WERI-Rb-1 (cell line): ENCODE measurements at places on chromosomes 13 and 19.

- no peak for DNase-seq
Observed at GRCh38 chr19:36547001-36547732, 19.1 kb upstream of the ZNF260 start.

DNA sequence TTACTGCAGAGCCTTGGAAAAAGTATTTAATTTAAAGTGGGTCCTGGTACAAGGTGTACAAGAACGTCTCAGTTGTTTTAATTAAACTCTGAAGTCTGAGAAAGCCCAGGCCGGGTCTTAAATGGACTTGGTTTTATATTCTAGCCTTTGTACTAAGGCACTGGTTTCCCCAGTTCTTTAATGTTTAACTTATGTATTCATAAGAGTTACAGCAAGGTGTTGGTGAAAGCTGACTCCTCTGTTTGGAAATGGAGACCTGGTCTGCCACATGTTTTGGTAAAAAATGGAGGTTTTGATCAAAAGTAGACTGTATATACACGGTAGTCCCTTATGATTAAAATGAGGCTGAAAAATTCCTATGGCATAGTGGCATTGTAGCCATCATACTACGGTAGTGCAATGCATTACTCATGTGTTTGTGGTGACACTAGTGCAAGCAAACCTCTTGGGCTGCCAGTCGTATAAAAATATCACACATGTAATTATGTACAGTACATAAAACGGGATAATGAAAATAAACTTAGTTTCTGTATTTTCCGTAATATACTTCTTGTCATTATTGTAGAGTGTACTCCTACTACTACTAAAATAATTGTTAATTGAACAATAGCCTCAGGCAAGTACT lies 883.4 kb upstream of the SPRY2 start:
- DNase-seq: no peak

GRCh38 chr19:49413348-49413747 lies 9.9 kb downstream of the PTH2 start:
- DNase-seq: no peak

- DNase-seq: no peak
Observed at GRCh38 chr13:110179116-110179856, 127.7 kb downstream of the COL4A1 start.

GRCh38 chr19:18433735-18434398 lies 4.1 kb downstream of the ISYNA1 start:
- DNase-seq: peak; percentile 65

DNA sequence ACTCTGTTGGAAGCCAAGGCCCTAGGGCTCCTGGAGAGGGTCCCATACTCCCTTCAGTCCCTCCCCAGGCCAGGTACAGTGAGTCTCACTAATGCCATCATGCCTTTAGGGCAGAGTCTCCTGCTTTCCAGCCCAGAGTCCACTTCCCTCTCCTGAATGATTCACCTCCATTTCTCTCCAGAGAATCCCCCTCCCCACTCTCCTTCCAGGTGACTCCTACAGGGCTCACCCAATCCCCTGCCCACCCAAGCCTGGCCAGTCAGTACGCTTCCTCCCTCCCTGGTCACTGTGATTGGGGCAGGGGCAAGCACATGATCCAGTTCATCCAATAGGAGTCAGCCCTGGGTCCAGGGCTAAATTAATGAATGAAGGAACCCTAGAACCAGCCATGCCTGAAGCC lies 35.0 kb upstream of the PNMA8B start:
- DNase-seq: no peak

- no peak for DNase-seq
Observed at GRCh38 chr19:55347442-55348009, 7.0 kb downstream of the COX6B2 start.

- peak; percentile 89 for DNase-seq
Observed at GRCh38 chr13:94548821-94549231, 47.1 kb downstream of the TGDS start.

- no peak for DNase-seq
Observed at GRCh38 chr13:35704331-35704730, 227.8 kb upstream of the MAB21L1 start.

DNA sequence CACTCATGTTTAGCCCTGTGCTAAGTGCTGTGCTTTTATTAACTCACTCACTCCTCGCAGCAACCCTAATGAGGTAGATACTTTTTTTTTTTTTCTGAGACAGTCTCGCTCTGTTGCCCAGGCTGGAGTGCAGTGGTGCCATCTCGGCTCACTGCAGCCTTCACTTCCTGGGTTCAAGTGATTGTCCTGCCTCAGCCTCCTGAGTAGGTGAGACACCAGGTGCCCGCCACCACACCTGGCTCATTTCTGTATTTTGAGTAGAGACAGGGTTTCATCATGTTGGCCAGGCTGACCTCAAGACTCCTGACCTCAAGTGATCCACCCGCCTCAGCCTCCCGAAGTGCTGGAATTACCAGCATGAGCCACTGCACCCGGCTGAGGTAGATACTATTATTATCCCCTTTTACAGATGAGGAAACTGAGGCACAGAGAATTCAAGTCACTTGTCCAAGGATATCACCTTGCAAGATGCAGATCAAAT lies 2.5 kb downstream of the ITPKC start:
- DNase-seq: no peak

DNA sequence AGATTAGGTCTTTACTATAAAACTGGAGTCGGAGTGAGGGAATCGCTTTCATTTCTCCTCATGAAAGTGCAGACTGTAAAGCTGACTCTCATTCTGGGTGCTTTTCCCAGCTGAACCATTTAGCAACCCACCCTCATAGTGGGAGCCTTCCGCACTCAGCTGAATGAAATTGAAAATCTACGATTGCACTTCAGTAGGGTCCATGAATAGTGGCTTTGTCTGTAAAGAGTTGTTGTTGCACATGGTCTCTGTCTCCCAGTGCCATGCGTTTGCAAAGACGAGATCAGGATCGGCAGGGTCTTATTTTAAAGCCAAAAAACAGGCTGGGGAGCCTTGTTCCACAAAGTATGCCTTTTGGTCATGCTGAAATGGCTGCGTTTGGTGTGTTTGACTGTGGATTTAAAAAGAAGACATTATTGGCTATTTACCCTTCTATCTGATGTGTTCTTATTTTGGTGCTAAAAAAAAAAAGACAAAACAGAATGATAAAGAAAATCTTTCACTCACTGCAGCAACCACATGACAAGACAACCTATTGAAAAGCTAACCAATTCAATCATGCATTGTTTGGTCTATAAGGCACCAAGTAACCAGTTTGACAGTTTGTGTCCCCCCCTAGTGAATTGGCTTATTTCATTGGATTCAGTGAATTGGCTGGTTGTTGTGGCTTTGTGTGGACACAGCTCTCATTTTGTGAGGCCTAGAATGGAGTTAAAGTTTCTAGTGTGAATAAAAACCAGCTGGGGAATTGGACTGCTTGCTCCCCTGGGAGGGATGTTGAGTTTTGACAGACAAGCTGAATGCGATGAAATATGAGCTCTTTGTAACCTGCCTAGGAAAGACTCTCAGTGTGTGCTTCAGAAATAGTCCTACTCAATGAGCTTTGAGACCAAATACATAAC lies 65.6 kb downstream of the ARHGAP35 start:
- DNase-seq: no peak

DNA sequence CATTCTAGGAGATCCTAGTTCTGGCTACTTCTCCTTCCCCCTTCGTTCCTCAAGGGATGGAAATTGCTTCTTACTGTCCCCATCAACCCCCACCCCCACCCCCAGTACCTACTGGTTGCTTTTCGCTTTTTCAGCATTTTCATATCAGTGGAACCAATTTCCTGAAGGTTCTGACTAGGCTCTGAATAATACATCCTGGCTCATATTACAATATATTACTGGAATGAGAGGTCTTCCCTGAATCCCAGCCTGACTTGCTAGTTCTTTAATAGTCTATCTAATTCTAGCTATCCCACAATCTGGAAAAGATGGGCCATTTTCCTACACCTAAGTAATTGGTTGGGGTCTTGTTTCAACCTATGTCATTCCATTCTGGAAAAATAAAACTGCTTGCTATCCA lies 207.4 kb downstream of the COG6 start:
- DNase-seq: no peak

GRCh38 chr13:89951341-89951740 lies 1396.1 kb upstream of the MIR17HG start:
- peak; percentile 85 for DNase-seq

- no peak for DNase-seq
Observed at GRCh38 chr19:15423130-15423529, 4.3 kb upstream of the AKAP8L start.

DNA sequence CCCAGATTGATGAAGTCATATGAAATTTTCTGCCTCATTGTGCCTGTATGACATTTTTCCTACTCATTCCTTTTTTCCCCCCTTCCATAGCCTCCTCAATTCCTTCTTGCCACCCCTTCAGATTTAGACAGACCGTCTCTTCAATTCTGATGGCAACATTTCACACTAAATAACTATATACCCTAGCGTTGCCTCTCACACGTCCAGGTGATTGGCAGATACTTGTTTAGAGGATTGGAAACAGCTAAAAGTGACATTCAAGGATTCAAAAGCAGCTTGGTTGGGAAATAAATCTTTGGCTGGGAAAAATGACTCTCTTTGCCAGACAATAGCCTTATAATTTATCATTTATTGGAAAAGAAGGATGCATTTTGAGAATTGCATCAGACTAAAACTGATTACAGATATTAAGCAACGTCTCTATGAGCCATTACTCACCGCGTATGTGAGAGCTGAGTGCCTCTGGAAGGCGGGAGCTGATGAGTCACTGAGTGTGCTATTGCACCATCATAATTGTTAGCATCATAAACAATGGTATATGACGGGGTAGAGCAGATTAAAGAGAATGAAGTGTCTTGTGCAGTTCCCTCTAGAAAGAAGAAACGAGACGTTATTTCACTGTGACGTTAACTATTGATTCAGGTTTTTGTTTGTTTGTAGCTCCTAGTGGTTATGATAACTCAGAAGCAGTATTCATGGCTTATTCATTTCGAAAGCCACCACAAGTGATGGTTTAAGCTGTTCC lies 61.1 kb upstream of the FAM216B start:
- DNase-seq: no peak

DNA sequence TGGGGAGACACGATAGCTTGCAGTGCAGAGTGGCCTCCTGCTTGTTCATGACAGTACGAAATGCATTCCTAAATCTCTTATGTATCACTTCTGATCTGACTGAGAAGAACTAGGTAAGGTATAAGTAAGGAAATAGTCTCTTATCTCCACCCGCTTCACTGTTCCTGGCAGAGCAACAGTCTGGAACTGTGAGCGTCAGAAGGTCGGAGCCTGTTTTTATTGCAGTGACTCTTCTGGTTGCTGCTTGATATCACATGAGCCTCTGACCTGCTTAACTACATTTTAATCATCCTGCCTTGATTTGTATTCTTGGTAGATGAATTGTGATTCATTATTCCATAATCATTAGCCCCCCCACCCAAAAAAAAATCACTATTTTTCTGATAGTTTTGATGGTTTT lies 69.0 kb downstream of the COL4A2 start:
- no peak for DNase-seq

GRCh38 chr19:48196933-48197665 lies 26.6 kb downstream of the ZSWIM9 start:
- peak; percentile 42 for DNase-seq

GRCh38 chr19:16383584-16384161 lies 59.0 kb downstream of the KLF2 start:
- no peak for DNase-seq

DNA sequence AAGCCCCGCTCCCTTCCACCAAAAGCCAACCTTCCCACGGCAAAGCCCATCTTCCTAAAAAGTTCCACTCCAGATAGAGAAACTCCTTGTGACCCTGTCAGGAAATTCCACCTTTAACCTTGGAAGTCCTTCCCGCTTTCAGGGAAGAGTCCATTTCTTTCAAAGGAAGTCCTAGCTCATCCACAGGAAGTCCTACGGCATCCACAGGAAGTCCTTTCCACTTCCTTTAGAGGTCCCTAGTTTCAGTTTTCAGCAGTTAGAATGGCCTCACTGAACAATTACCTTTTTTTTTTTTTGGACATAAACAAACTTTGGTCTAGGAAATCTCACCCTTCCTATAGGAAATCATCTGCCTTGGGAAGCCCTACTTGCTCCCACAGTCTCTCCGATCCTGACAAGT lies 31.7 kb downstream of the TRPM4 start:
- DNase-seq: no peak

GRCh38 chr13:19955873-19956559 lies 2.5 kb upstream of the ZMYM2 start:
- DNase-seq: no peak

DNA sequence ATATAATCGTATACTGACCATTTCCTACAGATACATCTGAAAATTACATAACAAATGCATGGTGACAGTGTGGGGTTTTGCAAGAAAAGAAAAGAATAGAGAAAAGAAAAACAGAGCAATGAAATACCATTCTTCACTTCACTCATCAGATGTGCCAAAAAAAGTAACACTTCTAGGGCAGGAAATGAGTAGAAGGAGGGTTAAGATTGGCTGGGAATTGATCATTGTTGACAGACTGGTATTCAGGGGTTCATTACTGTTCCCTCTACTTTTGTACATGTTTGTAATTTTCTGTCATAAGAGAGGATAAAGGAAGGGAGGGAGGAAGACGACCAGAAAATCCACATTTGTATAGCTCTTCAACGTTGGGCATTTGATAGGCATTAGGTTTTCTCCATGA lies 31.5 kb downstream of the ABCC4 start:
- no peak for DNase-seq

DNA sequence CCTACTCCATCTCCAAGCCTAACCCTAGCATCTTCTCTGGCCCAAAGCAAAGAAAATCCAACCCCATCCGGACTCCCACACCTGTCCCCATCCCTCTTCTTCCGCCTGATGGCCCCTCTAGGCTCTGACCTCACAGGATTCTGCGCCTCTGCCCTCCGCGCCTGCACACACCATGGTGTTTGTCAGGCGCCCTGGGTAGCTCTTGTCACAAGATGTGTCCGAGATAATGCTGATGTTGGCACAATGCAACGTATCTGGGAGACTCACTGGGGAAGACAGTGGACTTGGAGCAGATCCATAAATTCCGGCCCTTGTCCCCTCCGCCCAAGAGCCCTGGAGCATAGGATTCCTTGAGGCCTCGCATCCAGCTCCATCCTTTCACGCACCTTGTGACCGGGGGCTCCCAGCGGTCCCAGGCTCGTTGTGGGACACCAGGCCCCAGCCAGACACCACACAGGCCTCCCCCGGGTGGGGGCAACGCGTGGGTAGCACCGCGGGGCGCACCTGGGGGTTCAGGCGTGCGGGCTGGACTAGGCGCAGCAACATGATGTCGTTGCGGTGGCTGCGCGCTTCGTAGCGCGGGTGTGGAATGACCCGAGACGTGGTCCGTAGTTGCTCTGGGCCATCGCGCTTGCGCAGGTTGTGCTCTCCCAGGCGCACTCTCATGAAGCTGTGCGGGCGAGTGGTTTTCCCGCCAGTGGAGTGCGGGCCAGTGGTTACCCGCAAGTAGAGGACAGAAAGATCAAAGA lies 3.1 kb upstream of the KLK1 start:
- DNase-seq: no peak

GRCh38 chr19:44367024-44367423 lies 10.5 kb upstream of the ZNF112 start:
- DNase-seq: no peak

- DNase-seq: peak; percentile 20
Observed at GRCh38 chr19:51398096-51398704, 7.8 kb upstream of the C19orf84 start.

DNA sequence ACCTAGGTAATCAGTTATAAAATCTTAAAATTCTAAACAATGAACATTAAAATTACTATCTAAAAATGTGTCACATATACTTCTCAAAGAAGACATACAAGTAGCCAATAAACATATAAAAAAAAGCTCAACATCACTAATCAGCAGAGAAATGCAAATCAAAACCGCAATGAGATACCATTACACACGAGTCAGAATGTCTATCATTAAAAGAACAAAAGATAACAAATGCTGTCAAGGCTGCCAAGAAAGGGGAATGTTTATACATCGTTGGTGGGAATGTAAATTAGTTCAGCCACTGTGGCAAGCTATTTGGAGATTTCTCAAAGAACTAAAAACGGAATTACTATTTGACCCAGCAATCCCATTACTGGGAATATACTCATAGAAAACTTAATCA lies 310.3 kb upstream of the EDNRB start:
- no peak for DNase-seq
